ENCODE measurements at places on chromosomes 1 and 21.

DNA sequence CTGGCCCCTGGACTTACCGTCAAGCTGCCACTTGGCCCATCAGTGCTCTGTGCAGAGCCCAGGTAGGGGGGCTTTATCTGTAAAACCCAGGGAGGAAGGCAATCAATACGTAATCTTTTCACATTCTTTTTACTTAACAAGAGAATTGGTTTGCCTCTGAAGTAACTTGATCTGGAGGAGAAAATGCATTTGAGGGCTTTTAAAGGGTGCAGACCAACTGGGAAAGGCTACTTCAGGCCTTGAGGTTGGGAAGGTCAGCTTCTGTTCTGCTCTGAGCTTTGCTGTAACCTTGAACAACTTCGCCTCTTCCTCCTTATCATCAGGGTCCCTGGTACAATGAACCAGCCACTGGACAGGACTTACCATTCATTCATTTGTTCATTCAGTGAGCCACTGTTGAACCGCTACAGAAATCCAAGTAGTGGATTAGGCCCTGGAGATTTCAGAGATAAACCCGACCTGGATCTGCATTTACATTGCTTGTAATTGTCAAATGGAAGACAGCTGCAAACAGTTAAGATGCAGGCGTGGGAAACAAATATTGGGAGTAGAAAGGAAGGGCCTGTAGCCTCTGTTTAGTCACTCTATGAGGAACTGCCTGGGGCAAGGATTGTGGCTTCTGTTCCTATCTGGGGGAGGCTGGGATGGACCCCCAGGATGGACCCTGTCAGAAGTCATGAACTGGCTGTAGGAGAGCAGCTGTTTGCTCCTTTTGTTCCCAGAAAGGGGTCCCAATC lies 90.9 kb downstream of the MAN1C1 start:
- DNase-seq, result no peak

- no peak for DNase-seq
Measured at GRCh38 chr1:84350550-84350949, 47.7 kb upstream of the DNASE2B start.

- DNase-seq, result no peak
Measured at GRCh38 chr1:15332525-15332924, 77.2 kb upstream of the EFHD2 start.

DNA sequence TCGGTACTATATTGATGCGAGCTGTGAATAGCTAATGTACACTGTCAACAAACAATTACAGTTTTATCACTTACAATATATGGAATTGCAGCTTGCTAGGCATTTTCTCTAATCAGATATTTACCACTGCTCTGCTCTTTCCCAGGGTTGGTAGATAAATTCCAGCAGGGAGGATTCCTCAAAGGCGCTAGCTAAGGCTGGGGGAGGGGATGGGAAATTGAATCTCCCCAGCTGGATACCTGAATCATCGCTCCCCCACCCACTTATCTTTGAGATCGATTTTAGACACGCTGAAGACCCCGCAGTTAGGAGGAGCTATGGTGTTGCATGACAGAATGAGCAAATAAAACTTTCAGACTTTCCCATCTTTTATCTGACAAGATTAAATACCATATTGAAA lies 127.2 kb downstream of the CSMD2 start:
- DNase-seq, result no peak

- no peak for DNase-seq
Measured at GRCh38 chr21:7917729-7918128, 2603.7 kb upstream of the TPTE start.

- no peak for DNase-seq
Measured at GRCh38 chr1:6059866-6060265, 14.2 kb downstream of the KCNAB2 start.

GRCh38 chr1:9302745-9303524 lies 10.2 kb downstream of the SPSB1 start:
- DNase-seq, result peak; percentile 70

- DNase-seq, result no peak
Measured at GRCh38 chr1:8520483-8520966, 202.6 kb downstream of the SLC45A1 start.

DNA sequence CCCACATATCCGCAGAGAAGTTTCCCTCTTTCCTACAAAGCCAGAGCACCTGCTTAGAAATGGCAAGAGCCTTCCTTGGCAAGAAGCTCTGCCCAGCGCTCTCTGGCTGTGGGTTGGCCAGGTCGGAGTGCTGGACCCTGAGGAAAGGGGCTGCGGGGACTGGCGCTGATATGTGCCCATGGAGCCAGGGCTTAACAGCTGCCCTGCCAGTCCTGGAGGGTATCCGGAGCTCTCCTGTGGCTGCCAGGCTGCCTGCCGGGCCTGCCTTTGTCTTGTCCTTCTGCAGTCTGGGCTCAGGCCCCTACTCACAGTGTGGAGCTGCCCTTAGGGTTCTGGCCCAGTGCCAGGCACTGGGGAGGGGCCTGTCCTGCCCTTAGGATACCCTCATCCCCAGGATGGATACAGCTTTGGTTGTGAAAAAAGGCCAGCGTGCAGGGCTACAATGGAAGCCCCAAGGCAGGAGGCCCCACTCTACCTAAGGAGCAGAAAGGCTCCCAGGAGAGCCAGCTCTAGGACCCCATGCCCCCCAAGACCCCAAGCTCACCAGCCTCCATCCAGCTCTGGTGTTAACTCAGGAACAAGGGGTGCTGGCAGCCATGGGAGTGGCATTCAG lies 43.4 kb downstream of the KIAA1614 start:
- no peak for DNase-seq

DNA sequence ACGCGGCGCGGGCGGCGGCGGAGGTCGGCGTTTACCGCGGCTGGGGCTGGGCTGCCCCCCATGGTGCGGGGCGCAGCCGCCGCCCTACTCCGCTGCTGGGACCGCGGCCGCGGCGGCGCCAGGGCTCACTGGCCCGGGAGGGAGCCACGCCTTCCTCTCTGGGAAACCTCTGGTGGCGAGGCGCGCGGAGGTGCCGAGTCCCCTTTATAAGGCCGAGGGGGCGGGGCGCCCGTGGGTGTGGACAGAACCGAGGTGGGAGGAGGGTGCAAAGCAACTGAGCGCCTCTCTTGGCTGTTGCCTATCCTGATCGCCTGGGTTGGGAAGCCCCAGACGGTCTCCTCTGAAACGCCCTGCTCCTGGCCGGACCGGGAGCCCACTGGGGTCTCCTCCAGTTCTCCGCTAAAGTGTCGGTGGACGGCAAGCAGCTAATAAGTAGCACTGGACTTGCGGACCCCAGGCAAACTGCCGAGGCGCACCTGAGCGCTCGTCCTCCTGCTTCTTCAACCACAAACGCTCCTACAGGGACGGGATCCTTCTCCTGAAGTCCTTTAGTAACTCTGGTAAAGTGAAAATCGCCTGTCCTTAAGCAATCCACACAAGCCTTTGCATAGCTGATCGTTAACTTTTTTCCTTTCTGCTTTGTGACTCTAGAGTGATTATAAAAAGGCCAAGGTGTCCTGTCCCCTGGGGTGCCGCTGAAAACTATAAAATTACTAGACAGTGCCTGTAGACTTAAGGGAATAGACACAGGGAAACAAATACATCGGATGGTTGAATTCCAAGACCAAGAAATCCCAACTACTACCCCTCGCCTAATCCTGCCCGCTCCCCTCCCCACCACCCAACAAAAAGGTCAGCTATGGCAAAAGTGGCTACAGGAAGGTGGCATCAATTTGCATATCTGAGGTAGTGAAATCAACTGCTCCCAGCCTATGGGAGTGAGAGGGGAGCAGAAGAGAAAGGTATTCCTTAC lies at the start of gene PTGER3:
Gene PTGER3 (minus strand): TSS at position 182 of the 973 bp plus-strand sequence. CDS start 239 bp downstream, outside the sequence.
- peak; percentile 44 for DNase-seq

GRCh38 chr1:22089787-22090186 lies 37.3 kb downstream of the CDC42 start:
- no peak for DNase-seq

- DNase-seq, result no peak
Measured at GRCh38 chr1:38923607-38924006, 18.0 kb downstream of the RHBDL2 start.

DNA sequence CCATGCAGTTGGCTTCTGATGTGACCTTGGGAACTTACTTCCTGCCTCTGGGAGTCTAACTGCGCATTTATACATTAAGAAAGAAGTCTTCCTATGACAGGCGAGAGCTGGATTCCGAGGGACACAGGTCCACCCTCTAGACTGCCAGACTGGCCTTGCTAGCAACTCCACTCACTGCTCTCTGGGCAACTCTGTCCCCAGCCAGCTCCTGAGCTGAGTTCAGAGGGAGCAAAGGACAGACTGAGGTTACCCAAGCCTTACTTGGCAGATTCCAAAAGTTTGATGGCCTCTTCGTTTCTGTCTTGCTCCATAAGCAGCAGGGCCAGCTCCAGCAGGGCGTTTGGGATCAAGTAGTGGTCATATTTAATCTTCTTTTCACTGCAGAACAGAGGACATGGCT lies 41.8 kb downstream of the TTC39A start:
- DNase-seq, result no peak

DNA sequence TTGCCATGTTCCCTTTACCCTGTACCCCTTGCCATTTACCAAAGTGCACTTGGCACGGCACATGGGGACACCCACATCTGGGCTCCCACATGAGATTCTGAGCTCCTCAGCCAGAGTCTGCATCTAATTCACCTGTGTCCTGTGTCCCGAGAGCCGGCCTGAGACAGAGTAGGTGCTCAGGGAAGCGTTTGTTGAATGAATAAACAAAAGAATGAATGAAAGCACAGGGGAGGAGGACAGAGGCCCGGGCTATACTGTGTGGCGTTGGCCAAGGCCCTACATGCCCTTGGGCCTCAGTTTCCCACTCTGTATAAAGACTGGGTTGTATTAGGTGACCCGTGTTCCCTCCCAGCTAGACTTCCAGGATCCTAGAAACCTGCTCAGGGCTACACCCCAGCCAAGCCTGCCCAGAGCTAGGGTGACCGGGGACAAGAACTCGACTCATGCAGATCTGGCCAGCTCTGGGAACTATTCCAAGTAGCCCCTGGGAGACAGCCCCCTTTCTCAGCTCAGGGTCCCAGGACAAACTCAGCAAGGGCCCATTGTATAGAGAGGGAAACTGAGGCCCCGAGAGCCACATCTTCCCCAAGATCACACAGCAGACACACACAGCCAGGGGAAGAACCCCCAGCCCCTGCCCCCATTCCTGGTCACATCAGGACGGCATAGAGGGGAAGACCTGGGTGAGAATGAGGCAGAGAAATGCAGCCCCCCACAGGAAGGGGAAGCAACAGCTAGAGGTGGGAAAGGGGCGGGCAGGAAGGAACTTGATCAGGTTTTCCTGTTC lies 6.0 kb downstream of the EPHA2 start:
- no peak for DNase-seq

DNA sequence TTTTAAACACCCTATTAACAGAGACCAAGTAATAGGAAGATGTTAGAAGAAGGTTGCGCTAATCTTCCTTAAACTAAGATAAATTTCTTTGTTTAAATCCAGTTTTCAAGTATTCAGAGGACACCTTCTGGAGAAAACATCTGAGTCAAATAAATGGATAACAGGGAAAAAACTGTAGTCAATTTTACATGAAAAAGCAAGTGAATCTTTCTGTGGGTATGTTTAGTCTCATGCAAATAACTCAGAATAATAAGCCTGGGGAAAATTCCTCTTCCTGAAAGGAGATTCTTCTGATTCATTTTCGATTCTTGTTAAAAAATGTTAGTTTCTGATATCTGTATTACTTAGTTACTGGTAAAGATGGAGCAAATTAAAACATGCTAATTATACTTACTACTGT lies 145.5 kb downstream of the CTH start:
- DNase-seq, result no peak

DNA sequence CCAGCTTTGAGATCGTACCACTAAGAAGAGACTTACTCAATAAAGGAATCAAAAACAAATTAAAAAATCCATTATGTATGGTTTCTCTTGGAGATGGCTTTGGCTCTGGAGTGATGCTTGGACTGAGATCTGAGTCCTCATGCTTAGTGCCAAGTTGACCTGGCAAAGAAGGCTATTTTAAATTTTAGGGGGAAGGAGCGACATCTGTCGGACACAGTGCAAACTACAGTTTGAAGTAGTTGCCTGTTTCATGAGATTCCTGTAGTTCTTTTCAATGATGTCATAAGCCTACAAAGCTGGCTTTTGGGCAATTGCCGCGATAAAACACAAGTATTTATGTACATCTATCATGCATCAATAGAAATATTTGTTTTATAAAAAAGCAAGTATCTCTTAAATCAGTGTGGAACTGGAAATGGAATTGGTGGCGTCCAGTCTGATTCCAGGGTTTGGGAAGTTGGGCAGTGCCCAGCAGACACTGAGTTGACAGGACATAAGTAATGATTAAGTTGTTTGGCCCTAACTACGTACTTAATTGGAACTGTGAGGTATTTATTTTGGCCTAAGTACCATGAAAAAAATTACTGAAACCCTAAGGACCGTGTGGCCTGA lies 50.0 kb downstream of the TBCE start:
- peak; percentile 59 for DNase-seq

DNA sequence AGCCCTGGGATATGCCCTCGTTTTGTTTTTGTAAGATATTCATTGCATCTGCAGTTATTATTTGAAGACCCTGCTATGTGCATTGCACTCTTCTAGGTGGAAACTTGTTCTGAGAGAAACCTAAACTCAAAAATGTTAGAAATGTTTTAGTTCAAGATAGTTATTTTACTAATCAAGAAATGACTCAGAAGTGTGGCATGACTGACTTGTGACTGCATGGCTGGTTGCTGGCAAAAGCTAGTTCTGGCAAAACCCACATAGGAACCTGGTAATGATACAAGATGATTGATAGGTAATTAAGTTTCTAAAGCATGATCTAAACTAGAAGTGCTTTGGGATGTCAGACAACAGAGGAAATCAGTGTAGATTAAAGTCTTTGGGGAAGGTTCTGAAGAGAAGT lies 33.8 kb upstream of the NFASC start:
- no peak for DNase-seq

DNA sequence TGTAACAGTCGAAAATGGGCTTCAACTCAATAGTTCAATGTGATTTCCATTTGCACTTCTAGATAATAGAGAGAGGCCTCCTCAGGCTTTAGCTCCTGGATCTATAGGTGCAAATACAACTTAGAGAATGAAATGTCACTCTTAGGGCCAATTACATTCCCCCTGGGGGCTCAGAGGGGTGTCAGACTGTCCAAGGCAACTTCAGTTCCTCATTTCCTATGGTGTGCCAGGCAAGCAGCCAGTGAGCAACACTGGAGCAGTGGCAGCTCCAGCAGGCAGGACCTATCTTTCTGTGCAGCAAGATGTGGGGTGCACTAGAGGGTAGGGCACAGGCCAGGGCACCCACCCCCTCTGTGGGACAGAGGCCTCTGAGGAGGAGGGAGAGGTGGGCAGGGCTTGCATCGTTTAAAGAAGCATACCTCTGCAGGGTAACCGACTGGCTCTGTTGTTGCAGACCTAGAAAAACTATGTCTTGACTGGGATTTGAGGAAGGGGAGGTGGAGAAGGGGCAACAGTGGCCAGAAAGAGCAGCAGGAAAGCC lies 97.3 kb downstream of the SUSD4 start:
- no peak for DNase-seq

GRCh38 chr21:29586696-29587095 lies 288.0 kb downstream of the BACH1 start:
- no peak for DNase-seq

All from SW480 (cell line).